T-helper 9 cell (primary cell): ENCODE measurements at places on chromosomes 3 and 15.

DNA sequence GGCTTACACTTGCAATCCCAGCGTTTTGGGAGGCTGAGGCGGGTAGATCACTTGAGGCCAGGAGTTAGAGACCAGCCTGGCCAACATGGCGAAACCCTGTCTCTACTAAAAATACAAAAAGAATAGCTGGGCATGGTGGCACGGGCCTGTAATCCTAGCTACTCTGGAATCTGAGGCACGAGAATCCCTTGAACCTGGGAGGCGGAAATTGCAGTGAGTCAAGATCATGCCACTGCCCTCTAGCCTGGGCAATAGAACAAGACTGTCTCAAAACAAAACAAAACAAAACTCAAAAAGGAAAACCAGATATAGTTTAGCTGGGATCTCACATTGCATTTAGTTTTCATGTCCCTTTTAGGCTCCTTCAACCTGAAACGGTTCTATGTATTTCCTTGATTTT lies 2.9 kb upstream of the USP50 start:
- no peak for DNase-seq

GRCh38 chr15:40538976-40539375 lies 25.9 kb downstream of the CCDC32 start:
- DNase-seq, result no peak

DNA sequence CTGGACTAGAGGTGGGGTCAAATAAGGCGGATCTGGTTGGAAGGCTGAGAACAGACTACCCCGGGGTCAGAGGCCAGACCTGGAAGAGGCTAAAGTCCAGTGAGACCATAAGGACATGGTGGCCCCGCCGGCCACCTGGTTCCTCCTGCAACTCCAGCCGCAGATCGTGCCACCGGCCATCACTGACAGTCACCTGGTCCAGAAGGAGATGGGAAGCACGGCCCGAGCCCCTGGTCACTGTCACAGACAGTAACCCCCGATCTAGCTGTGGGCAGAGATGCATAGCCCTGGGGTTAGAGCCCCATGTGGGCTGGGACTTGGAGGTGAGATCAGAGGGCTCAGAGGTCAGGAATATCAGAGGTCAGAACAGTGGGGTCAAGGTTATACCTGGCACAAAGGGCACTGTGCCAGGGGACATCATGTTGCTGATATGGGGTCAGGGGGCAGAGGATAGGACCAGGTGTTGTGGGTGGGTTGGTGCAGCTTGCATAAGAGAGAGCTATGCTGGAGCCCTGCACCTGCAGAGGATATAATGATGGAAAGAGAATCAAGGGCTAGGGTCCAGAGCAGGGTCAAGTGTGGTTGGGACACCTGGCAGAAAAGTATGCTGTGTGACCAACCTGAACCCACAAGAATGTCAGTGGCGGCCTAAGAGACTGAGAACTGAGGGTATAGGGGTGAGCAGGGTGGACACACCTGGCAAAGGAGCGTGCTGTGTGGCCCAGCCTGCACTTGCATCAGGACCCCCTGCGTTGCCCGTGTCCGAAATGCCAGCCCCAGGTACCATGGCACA lies 9.6 kb downstream of the CELSR3 start:
- DNase-seq, result no peak

- no peak for DNase-seq
Measured at GRCh38 chr15:36401586-36401966, 177.8 kb upstream of the CDIN1 start.

DNA sequence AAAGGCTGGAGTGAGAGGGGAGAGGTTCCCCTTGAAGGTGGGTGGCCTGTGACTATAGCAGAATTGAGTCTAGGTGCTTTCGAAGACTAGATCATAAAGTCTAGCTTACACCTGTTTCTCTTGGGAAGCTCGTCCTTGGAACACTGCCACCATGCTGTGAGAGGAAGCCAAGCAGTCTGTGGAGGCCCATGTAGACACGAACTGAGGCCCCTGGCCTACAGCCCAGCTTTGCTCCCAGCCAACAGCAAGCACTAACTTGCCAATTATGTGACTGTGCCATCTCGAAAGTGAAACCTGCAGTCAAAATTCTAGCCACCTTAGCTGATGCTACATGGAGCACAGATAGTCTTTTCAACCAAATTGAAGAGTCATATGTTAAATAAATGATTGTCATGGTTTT lies 190.5 kb upstream of the NECTIN3 start:
- DNase-seq, result no peak

DNA sequence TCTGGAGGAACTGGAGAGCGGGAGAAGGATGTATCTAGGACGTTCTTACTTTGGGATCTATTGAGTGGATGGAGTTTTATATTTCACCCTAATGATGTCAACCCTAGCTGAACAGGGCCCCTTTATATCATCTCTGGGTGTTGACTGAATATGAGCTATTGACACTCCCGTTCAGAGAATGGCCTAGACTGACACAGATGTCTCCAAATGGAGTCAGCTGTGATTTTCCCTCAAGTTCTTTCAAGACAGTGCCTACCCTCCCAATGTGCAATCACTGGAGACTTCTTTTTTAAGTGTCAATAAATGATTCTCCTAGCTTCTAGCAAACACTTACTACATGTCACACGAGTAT lies 63.8 kb downstream of the FRMD4B start:
- DNase-seq, result no peak

- DNase-seq, result no peak
Measured at GRCh38 chr15:62228604-62229003, 63.5 kb upstream of the C2CD4B start.

DNA sequence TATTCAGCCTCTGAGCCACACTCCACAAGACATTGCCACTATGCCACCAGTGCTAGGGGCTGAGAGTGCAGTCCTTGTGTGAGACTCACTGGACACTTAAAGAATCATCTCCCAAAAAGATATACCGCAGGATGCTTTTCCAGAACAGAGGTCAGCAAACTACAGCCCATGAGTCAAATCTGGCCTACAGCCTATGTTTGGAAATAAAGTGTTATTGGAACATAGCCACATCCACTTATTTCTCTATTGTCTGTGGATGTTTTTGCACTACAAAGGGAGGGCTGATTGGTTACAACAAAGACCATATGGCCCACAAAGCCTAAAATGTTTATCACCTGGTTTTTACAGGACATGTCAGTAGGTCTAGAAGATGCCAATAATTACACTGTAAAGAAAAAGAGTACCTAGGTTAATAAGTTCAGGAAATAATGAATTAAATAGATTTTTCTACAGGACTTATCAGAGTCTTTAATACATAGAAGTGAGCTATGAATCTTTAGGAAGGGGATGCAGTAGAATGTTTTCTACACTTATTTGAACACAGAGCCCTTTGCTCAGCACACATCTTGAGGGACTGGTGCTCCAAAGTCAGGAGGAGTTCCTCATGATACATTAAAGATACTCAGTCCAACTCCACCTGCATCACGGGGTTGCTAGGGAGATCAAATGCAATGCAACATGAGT lies 26.3 kb downstream of the SRGAP3 start:
- no peak for DNase-seq

DNA sequence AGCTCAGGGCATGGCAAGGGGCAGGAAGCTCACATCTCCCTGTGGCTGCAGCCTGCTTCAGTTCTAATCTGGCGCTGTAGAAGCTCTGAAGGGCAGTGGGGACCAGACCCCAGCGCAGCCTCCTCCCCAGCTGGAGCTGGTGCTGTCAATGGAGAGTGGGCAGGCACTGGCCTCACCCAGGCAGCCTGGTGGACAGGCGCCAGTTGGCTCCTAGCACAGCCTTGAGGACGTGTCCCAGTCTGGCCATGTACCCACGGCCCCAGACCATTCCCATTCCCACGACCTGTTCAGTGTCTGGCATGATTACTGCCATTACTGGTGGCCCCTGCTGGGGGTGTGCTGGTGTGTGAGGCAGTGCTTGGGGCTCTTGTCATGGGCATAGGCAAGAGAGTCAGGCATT lies 16.3 kb downstream of the TYRO3 start:
- no peak for DNase-seq

GRCh38 chr3:28950614-28951013 lies 330.3 kb upstream of the RBMS3 start:
- DNase-seq, result no peak

- DNase-seq, result no peak
Measured at GRCh38 chr3:119120480-119120879, 25.5 kb upstream of the TEX55 start.

GRCh38 chr15:65936282-65936681 lies 67.0 kb downstream of the RAB11A start:
- DNase-seq, result no peak

- no peak for DNase-seq
Measured at GRCh38 chr3:100027321-100027720, 87.0 kb downstream of the FILIP1L start.

DNA sequence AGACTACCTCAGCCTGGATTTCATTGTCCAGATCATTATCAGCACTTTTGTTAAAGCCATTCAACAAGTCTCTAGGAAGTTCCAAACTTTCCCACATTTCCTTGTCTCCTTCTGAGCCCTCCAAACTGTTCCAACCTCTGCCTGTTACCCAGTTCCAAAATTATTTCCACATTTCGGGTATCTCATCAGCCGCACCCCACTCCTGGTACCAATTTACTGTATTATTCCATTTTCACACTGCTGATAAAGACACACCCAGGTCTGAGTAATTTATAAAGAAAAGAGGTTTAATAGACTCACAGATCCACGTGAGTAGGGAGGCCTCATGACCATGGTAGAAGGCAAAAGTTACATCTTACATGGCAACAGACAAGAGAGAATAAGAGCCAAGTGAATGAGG lies 1198.3 kb upstream of the ALCAM start:
- DNase-seq, result no peak

DNA sequence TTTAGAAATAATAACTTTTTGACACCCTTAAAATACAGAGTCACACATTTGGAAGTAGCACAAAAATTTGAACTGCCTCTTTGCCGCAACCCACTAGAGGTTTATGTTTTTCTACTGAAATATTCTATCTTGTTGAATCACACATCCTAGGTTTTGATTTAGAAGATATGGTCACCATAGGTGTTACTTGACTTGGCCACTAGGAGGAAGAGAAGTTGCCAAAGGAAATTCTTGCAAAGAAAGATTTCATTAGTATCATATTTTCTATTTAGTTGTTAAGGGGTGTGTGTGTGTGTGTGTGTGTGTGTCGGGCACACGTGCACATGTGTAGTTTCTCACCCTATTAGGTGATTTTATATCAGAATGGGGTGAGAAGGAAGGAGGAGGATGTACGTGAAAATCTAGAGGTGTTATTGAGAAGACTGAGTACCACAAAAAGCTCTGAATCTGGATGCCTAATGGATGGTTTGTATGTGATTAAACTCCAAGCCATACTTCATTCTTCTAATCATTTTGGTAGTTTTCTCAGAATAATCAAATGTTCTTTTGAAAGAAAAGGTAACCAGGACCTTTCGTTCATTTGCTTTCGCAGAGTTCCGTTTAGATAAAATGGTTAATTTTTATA lies 31.5 kb downstream of the ZFAND6 start:
- DNase-seq, result no peak

GRCh38 chr3:152291649-152292066 lies 22.9 kb downstream of the MBNL1 start:
- no peak for DNase-seq

- DNase-seq, result no peak
Measured at GRCh38 chr3:25784971-25785370, 1.7 kb upstream of the NGLY1 start.
